HS-5 (cell line): ENCODE measurements at places on chromosomes 13 and 19.

DNA sequence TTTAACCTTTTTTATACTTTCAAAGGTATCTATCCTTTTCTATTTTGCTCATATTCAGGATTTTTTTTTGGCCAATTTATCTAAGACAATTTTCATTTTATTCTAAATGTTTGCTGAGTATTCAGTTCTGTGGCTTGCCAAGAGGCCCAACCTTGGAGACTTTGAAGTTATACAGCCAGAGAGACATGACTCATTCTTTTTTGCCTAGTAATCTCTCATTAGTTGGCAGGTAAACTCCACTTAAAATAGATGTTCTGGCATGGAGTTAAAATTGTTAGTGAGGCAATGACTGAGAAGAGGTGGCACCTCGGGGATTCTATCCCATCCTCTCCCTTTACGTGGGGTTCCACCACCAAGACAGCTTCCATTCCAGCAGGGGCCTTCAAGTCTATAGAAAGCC, 213.8 kb downstream of the KCTD12 start:
- DNase-seq: no peak

GRCh38 chr19:30216453-30216852, 155.7 kb upstream of the ZNF536 start:
- no peak for DNase-seq

DNA sequence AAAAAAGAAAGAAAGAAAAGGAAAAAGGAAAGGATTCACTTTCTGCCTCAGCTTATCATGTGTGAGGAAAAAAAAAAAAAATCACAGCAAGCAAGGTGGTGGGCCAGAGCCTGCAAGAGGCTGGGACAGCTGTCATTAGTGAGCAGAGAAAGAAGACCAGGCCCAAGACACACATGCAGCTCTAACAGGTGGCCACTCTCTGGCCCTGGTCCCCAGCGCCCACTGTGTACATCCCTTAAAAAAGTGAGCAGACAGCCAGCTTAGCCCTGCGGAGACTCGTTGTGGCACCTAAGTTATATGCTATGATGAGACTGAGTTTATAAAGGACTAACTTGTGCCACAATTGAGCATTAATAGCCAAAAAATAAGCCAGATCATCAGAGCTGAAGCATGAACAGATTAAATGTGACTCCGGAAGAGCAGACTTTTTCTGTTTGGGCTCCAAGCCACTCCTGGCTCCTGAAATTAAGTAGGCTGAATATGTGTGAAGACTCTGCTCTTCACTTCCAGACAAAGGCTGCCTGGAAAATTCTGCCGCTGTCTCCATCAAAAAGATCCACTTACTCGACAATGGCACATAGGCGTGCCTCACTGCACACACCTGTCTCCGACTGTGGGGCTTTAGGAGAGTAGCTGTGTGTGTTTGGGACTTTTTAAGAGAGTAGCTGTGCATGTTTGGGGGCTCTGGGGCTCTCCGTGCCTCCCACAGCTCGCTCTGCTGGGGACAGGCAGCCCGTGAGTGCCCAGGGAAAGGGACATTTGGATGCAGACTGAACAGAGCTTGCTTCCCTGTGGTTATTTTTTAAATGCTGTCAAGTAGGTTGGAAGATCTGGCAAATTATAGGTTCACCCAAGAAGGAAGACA, 55.0 kb downstream of the LATS2 start:
- no peak for DNase-seq

DNA sequence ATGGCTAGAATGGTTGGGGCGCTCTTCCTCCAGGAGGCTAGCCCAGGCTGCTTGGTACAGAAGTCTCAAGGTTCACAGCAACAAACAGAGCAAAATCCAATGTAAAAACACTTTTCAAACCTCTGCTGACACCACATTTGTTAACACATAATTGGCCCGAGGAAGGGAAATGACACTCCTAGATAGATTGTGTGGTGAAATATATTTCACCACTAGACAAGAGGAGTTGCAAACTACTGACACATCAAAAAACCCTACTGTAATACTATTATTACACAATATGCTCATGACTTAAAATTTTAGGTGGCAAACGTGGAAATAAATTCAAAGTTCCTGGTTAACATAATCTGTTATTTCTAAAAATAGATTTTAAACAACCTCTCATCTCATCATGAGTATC, 643.6 kb downstream of the PCDH9 start:
- no peak for DNase-seq

GRCh38 chr13:36445891-36446351, 13.6 kb downstream of the CCNA1 start:
- no peak for DNase-seq

DNA sequence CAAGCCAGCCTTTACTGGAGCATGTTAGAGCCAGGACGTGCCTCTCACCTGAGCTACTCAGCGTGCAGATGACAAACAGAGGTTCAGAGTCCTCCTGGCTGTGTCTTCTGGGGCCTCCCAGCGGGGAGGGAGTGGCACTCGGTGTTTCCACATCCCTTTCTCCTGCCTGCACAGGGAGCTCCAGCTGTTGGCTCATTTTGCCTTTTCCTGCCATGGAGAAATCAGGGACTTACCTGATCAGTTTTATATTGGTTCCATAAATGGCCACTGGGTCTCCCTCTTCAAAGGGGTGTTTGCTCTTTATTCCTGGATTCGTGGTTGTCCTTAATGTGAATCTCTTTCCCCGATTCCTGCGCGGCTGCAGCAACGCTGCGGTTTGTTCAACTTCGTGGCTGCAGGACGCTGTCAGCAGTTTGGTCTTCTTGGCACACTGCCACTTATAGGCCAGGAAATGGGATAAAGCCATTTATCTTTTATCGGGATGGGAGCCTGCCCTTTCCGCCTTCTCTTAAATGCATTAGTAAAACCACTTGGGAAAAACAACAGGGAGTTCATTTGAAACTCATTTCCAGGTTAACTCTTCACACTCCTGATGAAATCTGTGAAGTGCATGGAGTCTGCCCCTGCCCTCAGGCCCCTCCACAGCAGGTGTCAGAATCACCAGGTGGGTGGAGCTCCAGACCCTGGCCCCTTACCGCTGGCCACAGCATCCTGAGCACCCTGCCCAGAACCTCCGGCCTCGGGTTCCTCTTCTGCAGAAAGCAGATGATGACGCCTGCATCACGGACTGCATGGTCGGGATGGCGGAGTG, 39.8 kb upstream of the MCF2L start:
- DNase-seq: no peak

- no peak for DNase-seq
Observed at GRCh38 chr19:31262725-31263191, 86.5 kb downstream of the TSHZ3 start.

DNA sequence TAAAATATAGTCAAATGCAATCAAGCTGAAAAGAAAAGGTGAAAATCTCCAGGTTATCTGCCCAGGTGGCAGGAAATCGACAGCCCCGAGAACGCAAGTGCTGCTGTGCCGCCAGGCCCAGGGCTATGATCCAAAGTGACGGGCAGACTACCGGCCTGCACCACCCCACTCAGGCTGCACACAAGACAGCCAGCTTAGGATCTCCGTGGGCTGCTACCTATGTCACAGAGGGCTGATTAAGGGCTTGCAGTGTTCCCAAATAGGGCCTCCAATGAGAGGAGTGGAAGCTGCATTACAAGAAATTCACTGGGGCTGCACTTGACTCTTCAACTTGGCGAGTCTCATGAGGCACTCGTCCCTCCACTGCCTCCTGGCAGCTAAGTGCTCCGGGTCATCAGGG, 121.8 kb downstream of the CRYL1 start:
- DNase-seq: no peak

- no peak for DNase-seq
Observed at GRCh38 chr13:35600137-35600536, 123.6 kb upstream of the MAB21L1 start.

GRCh38 chr13:26996965-26997752, 174.5 kb downstream of the USP12 start:
- no peak for DNase-seq

DNA sequence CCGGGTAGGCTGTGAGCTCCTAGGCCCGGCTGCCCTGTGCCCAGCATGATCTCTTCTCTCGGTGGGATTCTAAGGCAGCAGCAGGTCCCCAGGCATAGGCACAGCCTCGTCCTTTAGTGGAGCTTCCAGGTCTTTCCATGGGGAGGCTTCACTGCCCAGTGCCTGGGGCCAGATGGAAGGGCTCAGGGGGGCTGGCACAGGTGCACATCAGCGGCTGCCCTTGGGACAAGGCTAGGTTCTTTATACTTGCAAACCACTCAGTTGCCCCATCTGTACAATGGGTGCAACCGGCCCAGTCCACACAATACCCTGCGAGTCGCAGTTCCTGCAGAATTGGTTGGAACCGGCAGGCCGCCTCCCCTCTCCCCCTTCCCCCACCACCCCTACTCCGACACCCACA, 14.2 kb downstream of the KCTD15 start:
- no peak for DNase-seq

GRCh38 chr19:33562636-33563035, 41.0 kb upstream of the PEPD start:
- DNase-seq: no peak

- no peak for DNase-seq
Observed at GRCh38 chr13:35514801-35515502, 38.5 kb upstream of the MAB21L1 start.

GRCh38 chr13:77219401-77219800, 107.5 kb downstream of the MYCBP2 start:
- DNase-seq: no peak

DNA sequence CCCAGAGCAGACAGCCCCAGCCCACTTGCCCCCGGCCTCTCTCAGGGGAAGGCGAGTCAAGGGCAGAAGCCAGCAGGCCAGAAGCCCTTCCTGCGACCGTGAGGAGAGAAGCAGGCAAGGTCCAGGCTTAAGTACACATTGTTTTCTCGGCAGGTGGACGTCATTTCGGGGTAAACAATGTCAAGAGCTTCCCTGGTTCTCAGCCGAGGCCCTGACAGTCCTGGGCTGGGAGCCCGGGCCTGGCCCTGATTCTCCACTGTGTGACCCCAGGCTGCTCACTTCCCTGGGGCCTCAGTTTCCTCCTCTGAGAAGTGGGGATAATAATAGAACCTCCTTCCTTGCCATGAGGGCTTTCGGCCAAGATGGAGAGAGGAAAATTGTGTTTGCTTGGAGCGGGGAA, 19.4 kb downstream of the PLVAP start:
- DNase-seq: no peak

- no peak for DNase-seq
Observed at GRCh38 chr19:8075158-8076074, 22.9 kb downstream of the CCL25 start.

DNA sequence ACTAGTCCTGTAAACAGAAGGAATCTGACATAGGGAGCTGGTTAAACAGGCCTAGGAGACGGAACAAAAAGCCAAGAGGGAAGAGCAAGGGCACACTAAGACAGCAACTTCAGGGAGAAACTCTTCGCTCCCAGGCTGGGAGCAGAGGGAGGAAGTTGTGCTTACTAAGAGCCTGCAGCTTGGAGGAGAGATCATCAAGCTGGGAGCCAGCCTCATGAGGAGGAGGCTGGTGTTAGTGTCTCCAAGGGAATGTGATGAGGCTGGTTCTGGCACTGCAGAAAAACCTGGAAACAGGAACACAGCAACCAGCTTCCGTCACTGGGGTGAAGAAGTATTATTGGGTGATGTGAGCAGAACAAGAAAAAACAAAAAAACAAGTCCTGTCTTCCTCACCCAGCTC, 1027.3 kb downstream of the UQCRFS1 start:
- DNase-seq: no peak

GRCh38 chr19:43452582-43452981, 12.8 kb downstream of the LYPD3 start:
- DNase-seq: no peak

GRCh38 chr13:44322928-44323327, 50.7 kb upstream of the SERP2 start:
- no peak for DNase-seq

GRCh38 chr13:114115796-114116195, 16.6 kb downstream of the RASA3 start:
- DNase-seq: no peak

GRCh38 chr19:961866-962620, 22.1 kb upstream of the WDR18 start:
- no peak for DNase-seq

- no peak for DNase-seq
Observed at GRCh38 chr13:94175076-94175475, 304.4 kb downstream of the DCT start.

DNA sequence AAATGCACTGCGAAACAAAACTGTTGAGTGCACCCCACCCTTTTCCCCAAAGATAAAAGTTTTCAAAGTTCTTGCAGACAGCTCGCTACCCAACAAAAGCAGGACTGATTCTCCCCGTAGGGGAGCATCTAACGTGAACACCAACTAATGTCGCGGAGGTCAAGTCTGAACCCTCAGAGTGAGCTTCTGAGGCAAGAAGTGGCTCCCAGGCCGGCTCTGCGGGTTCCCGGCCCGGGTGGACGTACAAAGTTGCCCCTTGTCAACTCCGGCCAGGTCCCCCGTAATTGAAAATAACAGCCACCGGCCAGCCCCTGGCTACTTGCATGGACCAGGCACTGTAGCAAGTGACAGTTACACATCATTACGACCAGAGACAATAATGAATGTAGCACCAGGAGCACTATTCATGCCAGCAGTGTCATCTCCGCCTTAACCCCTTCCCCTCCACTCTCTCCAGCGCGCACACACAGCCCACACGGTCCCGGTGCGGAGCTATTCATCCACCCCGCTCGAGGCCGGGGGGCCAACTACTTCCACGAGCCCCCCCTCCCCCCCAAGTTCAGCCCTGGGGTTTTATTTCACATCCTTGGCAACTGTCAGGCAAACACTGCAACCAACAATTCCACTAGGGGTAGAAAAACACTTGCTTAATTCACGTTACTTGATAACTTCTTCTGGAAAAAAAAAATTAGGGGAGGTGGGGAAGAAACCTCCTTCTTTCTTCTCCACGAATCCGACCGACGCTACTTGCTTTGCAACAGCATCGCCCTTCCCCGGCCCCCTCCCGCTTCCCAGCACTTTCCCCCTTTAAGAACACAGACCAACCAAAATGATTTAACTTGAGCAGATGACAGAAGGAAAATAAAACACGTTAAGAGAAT, 1.2 kb downstream of the KLF12 start:
- no peak for DNase-seq

GRCh38 chr19:54096617-54097106, 3.9 kb downstream of the OSCAR start:
- no peak for DNase-seq

DNA sequence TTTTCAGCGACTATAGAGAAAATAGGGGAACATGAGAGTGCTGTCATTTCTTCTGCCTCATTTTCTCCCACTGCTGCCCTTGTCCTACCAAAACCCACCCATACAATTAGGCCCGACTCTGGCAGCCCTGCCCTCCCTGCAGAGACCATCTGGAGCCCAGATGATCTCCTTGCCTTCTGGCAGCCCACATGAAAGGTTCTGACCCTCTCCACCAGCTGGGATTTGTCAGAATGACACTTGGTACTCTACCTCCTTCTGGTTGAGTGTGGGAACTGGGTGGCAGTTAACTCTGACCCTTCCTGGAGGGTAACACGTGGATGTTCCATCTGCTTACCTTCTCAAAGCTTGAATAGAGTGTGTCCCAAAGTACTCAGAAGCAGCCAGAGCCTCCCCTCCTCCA, 21.0 kb upstream of the SIAH3 start:
- no peak for DNase-seq

GRCh38 chr13:73303851-73304250, 245.0 kb downstream of the KLF5 start:
- DNase-seq: peak; percentile 45
